Hematopoietic multipotent progenitor cell treated with erythropoietin and hydrocortisone succinate and interleukin-3 and kit ligand, for 8 days (in vitro differentiated cells): ENCODE measurements at places on chromosomes 3 and 15.

- no peak for DNase-seq
Observed at GRCh38 chr3:186959029-186959624, 28.8 kb downstream of the ST6GAL1 start.

GRCh38 chr3:186329589-186329988, 32.4 kb downstream of the DGKG start:
- DNase-seq = no peak

- no peak for DNase-seq
Observed at GRCh38 chr15:83887404-83887803, 233.5 kb downstream of the ADAMTSL3 start.

DNA sequence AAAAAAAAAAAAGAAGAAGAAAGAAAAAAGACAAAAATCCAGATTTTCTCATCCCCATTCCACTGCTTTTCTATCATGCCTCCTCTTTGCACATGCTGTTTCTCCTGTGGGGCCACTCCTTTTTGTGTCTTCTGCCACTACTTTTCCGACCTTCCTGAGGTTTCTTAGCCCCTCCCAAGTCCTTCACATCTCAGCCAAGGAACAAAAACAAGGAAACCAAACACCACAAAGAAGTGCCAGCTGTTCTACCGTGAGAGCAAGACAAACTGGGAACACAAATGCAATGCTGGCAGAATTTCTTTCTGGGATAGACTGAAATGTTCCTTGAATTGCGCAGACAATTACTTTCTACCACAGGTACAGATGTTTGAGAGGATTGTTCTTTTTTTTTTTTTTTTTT, 83.2 kb downstream of the MB21D2 start:
- no peak for DNase-seq

DNA sequence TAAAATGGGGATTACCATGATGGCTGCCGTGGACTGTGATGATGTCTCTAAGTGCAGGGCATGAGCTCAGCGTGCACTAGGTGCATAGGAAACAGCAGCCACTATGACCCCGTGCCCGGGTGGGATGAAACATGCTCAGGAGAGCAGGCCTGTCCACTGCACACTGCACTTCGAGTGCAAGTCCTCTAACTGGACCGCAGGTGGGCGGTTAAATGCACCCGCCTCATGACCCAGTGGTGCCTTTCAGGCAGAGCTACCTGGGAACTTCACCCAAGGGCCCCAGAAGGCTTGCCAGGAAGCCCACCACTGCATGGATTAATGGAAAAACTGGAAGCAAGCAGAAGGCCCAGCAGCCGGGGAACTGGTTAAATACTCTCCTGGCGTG, 34.0 kb downstream of the PRKCD start:
- DNase-seq = no peak

DNA sequence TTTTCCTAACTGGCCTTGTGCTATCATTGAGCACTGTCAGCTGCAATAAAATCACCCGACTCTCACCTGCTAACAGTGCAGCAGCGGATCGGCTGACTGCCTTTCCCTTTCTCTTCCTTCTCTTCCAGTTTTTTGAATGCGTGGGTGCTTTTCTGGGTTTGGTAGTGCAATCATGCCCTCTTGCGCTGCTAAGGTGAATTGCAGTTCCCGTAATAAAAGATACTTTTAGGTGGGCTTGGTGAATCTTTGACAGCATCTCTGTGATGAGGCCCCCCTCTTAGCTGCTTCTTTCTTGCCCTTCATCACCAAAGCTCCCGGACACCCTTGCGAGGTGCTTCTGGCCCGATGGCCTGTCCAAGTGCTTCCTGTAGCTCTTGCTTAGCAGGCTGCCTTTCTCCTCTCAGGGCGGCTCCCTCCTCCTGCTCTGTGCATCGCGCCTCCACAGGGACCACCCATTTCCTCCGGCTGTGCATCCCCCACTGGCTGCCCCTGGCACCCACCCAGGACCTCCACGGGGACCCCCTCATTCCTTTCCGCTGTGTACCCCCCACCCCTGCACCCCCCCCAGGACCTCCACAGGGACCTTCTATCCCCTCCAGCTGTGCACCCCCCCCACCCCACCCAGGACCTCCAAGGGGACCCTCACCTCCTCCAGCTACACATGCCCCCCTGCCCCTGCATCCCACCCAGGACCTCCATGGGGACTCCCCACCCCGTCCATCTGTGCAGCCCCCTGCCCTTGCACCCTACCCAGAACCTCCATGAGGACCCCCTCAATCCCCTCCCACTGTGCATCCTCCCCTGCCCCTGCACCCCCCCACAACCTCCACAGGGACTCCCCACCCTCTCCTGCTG, 50.8 kb upstream of the RPL32 start:
- DNase-seq = peak; percentile 79

GRCh38 chr3:99640214-99640851, 1.9 kb downstream of the COL8A1 start:
- no peak for DNase-seq
